Naive thymus-derived CD4-positive, alpha-beta T cell (primary cell): ENCODE measurements at places on chromosomes 2 and 18. TPM values are rescaled to one million over a fixed set of nuclear protein-coding genes. Genes with fewer than 3 reads are reported as not detected.
A peak's percentile ranks its signal among the peaks of the same experiment; 100 is the strongest.

The MYOM1 gene
- total RNA-seq = 6.7 TPM

The CCBE1 gene
- total RNA-seq = 0.05 TPM in 1 of 2 replicates, not detected in the other

The SMCHD1 gene
- 236 TPM for total RNA-seq

The SNTG2 gene
- 2.5 TPM for total RNA-seq

The IL37 gene
- not detected for total RNA-seq

The LIMS3 gene
- 0.41 and 0.71 TPM in 2 replicates for total RNA-seq

The CRYBA2 gene
- not detected for total RNA-seq

The KLHL14 gene
- total RNA-seq = not detected

The TTC32 gene
- total RNA-seq = 44.9 TPM

DNA sequence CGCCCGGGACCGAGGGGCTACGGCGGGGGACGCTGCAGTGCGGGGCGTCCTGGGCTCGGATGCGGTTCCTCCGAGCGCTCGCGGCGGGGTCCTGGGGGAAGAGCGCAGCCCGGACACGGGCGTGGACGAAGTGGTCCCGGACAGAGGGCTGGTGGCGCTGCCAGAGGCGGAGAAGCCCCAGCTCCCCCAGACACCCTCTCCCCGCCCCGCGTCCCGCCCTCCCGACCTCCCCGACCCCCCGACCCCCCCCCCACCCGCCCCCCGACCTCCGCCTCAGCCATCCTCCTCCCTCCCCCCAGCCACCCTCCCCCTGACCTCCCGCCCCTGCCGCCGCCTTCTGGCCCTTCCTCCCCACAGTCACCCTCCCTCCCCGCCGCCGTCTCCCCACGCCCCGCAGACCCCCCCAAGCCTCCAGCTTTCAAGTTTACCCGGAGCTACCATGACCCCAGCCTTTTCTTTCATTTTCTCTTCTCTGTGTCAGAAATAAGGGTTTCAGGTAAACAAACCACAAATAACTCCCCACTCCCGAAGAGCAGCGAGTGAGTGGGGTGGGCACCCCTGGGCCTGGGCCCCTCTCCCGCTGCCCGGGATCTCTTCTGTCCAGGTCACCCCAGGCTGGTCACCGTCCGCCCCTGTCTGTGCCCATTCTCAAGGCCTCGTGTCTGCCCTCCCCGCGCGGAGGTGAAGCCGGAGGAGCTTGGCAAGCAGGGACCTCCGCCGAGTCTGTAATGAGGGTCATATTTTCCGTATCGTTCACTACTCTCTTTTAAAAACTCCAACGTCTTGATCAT is 5.1 kb downstream of the NFATC1 start:
- no peaks in the 10 kb centered on the region for H3K36me3 ChIP-seq
- peak overlapping the region; percentile 68 for H3K4me3 ChIP-seq
- peak overlapping the region; percentile 95 for H3K27ac ChIP-seq
- peak; percentile 80 for DNase-seq
- peaks cover 48% of the 10 kb centered on the region for H3K4me1 ChIP-seq

GRCh38 chr2:25437881-25438662 is 96.3 kb upstream of the DNMT3A start:
- no peaks in the 10 kb centered on the region for H3K27me3 ChIP-seq
- no peak for DNase-seq
- no peaks in the 10 kb centered on the region for H3K4me1 ChIP-seq

DNA sequence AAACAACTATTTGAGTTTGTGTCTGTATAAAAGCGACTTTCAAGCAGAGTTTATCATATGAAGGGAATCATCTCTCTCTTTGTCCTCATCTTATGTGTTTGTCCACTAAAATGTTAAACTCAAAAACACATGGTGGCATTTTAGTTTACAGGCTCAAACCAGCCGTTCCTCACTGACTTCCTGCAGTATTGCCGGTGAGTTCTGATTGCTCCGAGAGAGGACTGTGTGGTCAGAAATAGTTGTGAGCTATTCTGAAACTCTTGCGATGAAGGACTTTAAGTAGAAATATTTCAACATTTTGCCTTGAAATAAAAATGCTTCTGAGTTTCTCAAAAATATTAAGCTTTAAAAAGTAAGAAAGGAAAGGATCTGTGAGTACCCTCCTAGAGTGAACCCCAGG is 163.2 kb upstream of the CAVIN2 start:
- no peak overlapping the region for H3K4me3 ChIP-seq
- H3K27ac ChIP-seq = no peak overlapping the region
- no peak for DNase-seq
- H3K4me1 ChIP-seq = no peaks in the 10 kb centered on the region
- H3K27me3 ChIP-seq = no peaks in the 10 kb centered on the region

DNA sequence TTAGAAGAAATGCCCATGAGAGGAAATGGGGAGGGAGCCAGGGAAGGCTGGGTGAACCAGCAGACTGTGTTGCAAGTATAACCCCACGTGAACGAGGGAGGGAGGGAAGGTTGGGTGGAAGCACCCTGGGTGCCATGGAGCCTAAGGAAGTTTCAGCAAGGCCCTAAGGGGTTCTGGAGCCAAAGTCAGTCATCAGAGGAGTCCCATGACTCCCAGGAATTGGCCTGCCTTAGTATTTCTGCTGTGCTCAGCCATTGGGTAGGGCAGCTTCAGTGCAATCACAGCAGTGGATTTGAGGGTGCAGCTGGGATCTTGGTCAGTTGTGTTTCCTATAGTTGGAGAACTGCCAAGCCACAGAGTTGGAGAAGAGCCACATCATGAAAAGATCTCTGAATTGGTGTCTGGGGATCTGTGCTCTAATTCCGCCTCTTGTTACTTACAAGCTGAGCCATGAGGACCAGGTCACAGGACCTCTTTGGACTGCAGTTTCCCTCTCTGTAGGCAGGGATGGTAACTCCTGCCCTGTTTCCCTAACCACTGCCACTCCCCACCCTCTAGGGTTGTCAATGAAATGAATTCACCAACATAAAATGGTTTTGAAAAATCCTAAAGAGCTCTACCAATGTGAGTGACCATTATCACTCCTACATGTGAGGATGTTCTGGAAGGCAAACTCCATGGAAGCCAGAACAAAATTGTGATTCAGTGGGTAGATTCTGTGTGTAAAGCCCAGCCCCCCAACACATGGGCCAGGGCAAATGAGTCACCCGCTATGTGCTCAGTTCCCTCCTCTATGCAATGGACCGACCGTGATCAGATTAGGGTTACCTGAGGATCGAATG is 108.9 kb downstream of the CLIP4 start:
- no peaks in the 10 kb centered on the region for H3K36me3 ChIP-seq
- no peaks in the 10 kb centered on the region for H3K4me1 ChIP-seq
- no peak for DNase-seq
- H3K27ac ChIP-seq = no peak overlapping the region
- H3K27me3 ChIP-seq = no peaks in the 10 kb centered on the region

DNA sequence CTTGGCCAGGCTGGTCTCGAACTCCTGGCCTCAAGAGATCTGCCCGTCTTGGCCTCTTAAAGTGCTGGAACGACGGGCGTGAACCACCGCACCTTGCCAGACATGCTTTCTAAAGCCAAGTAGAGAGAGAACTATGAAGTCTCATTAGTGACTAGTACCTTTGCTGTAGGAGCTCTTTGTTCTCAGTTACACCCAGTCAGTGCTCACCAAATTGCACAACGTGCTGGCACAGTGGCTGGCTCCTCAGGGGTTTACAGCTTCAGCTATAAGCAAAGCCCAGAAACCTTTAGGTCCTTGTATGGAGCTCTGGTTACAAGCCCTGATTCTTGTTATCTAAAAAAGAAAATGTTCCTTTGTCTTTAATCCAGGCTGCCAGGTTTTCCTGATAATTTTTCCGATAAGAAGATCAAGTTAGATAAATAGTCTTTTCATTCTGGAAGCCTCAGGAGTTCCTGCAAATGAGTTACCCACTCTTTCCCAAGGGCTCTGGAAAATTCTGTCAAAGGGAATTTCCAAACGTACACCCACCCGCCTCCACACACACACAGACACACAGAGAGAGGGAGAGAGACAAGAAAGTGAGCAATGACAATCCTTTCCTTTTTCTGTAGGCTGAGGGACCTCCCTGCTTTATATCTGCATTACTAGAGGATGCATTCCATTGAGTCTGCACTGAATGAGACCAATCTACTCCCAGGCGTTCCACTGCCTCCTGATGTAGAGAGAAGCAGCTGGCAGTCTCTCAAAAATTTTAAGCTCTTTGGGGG is 100.2 kb upstream of the CSRNP3 start:
- no peak overlapping the region for H3K4me3 ChIP-seq
- no peak overlapping the region for H3K27ac ChIP-seq
- no peaks in the 10 kb centered on the region for H3K27me3 ChIP-seq
- no peaks in the 10 kb centered on the region for H3K4me1 ChIP-seq
- DNase-seq = no peak

GRCh38 chr2:108220191-108220590 is 19.6 kb upstream of the SULT1C3 start:
- no peaks in the 10 kb centered on the region for H3K36me3 ChIP-seq
- no peak overlapping the region for H3K27ac ChIP-seq
- no peak overlapping the region for H3K4me3 ChIP-seq
- no peak for DNase-seq

DNA sequence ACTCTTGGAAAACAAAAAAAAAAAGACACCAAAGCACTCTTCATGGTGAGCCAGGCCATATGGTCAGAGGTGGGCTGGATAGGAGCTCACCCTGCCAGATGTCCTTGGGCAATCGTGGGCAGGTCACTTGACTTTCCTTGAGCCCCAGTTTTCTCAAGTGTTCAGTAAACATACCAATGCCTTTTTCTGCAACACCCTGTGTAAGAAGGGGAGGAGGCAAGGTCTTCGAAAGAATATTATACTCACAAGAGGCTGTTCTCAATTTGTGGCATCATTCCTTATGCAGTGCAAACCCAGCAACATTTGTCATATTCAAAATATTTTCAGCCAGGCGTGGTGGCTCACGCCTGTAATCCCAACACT is 22.9 kb upstream of the TMEM87B start:
- no peaks in the 10 kb centered on the region for H3K4me1 ChIP-seq
- H3K36me3 ChIP-seq = no peaks in the 10 kb centered on the region
- no peak for DNase-seq
- no peak overlapping the region for H3K4me3 ChIP-seq
- H3K27ac ChIP-seq = no peak overlapping the region

GRCh38 chr2:55860832-55861231 is 62.8 kb downstream of the EFEMP1 start:
- H3K27me3 ChIP-seq = no peaks in the 10 kb centered on the region
- no peak overlapping the region for H3K4me3 ChIP-seq
- H3K4me1 ChIP-seq = no peaks in the 10 kb centered on the region
- DNase-seq = no peak
- no peak overlapping the region for H3K27ac ChIP-seq

DNA sequence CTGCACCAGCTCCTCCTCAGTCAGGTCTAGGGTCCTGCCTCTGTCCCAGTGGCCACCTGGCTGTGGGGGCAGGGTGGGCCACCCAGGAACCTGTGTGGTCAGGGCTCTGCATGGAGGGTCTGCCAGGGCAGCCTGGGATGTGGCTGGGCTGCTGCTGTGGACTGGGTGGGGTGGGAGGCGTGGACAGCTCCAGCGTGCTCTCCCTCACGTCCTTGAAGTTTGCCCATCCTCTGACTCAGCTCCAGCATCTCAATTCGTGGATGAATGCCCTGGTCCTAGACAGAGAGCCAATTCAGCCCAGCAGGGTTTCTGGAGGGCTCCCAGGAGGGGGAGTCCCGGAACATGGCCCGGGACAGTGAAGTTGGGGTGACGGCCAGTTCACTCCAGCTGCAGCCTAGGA is 64.3 kb upstream of the EPAS1 start:
- H3K27ac ChIP-seq = no peak overlapping the region
- peaks cover 4% of the 10 kb centered on the region for H3K4me1 ChIP-seq
- no peak for DNase-seq
- H3K36me3 ChIP-seq = no peaks in the 10 kb centered on the region
- H3K4me3 ChIP-seq = no peak overlapping the region
- no peaks in the 10 kb centered on the region for H3K27me3 ChIP-seq

DNA sequence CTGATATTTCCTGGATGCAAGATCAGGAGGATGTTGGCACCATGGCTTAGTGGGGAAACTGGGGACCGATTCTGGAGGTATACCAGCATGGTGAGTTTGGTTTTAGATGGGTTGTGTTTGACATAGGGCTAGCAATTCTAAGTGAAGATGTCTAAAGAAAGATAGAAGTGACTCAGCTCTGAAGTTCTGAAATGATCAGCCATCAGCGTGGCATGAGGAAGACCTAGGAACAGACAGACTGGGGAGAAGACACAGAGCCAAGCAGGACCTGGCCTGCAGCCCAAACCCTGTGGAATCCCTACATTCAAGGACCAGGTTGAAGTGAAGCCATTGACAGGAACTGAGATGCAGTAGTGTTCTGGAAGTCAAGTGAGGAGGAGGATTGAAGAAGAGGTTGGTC is 39.8 kb downstream of the HRH4 start:
- no peak overlapping the region for H3K4me3 ChIP-seq
- DNase-seq = no peak
- no peaks in the 10 kb centered on the region for H3K27me3 ChIP-seq

GRCh38 chr18:38751898-38752297 is 1186.3 kb upstream of the CELF4 start:
- no peaks in the 10 kb centered on the region for H3K36me3 ChIP-seq
- H3K27me3 ChIP-seq = no peaks in the 10 kb centered on the region
- no peak overlapping the region for H3K27ac ChIP-seq
- H3K4me1 ChIP-seq = no peaks in the 10 kb centered on the region
- no peak for DNase-seq

- DNase-seq = no peak
- H3K4me1 ChIP-seq = no peaks in the 10 kb centered on the region
- no peaks in the 10 kb centered on the region for H3K27me3 ChIP-seq
- H3K36me3 ChIP-seq = no peaks in the 10 kb centered on the region
These were observed 1.1 kb upstream of the SULT6B1 start for GRCh38 chr2:37189452-37190153.

GRCh38 chr2:60292242-60292641 is 261.2 kb downstream of the BCL11A start:
- no peak for DNase-seq
- no peaks in the 10 kb centered on the region for H3K4me1 ChIP-seq
- H3K27me3 ChIP-seq = no peaks in the 10 kb centered on the region

GRCh38 chr18:9861157-9861556 is 24.6 kb upstream of the TXNDC2 start:
- no peaks in the 10 kb centered on the region for H3K27me3 ChIP-seq
- no peak overlapping the region for H3K4me3 ChIP-seq
- no peak overlapping the region for H3K27ac ChIP-seq
- H3K4me1 ChIP-seq = no peaks in the 10 kb centered on the region

GRCh38 chr18:36623681-36624190 is 205.1 kb downstream of the TPGS2 start:
- H3K4me3 ChIP-seq = no peak overlapping the region
- no peaks in the 10 kb centered on the region for H3K36me3 ChIP-seq
- no peak for DNase-seq

GRCh38 chr2:170461889-170462288 is 253.2 kb upstream of the SP5 start:
- no peaks in the 10 kb centered on the region for H3K36me3 ChIP-seq
- H3K4me1 ChIP-seq = no peaks in the 10 kb centered on the region
- no peaks in the 10 kb centered on the region for H3K27me3 ChIP-seq
- H3K27ac ChIP-seq = no peak overlapping the region
